Progenitor cell of endocrine pancreas (in vitro differentiated cells): ENCODE measurements at places on chromosomes 11 and 22.

DNA sequence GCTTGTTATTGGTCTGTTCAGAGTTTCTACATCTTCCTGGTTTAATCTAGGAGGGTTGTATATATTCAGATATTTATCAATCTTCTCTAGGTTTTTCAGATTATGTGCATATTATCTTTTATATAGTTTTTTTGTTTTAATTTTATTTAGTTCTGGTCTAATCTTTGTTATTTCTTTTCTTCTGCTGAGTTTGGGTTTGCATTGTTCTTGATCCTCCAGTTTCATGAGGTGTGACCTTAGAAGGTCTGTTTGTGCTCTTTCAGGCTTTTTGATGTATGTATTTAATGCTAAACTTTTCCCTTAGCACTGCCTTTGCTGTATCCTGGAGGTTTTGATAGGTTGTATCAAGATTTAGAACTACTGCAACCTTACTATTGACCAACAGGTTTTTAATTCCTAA is 117.7 kb downstream of the VPREB1 start:
- DNase-seq, result no peak

GRCh38 chr22:23234409-23235161 is 54.3 kb downstream of the BCR start:
- DNase-seq, result no peak

- no peak for DNase-seq
Observed at GRCh38 chr11:35969089-35970042, 25.5 kb downstream of the LDLRAD3 start.

- no peak for DNase-seq
Observed at GRCh38 chr22:36236388-36237319, 2.7 kb downstream of the APOL2 start.
